Smooth muscle cell of the coronary artery (primary cell): ENCODE measurements at places on chromosomes 6 and 20. TPM values are rescaled to one million over a fixed set of nuclear protein-coding genes. Genes with fewer than 3 reads are reported as not detected.

The CYP24A1 gene
- total RNA-seq, result 0.60 and 0.94 TPM in 2 replicates

The BHLHE23 gene
- total RNA-seq, result not detected in 2 replicates

The SLC17A2 gene
- not detected in 2 replicates for total RNA-seq

The POU3F2 gene
- not detected in 2 replicates for total RNA-seq

The GMDS gene
- total RNA-seq, result 3.6 and 8.9 TPM in 2 replicates

The TMEM14B gene
- total RNA-seq, result 43.2 and 66.3 TPM in 2 replicates

The ZMYND8 gene
- total RNA-seq, result 6.2 and 9.8 TPM in 2 replicates

The TCF15 gene
- total RNA-seq, result 0.12 TPM in 1 of 2 replicates, not detected in the other

The TSHZ2 gene
- total RNA-seq, result under 0.01 and 15.3 TPM in 2 replicates

The LKAAEAR1 gene
- not detected in 2 replicates for total RNA-seq

The WFDC8 gene
- total RNA-seq, result not detected in 2 replicates

The RAB32 gene
- 37.9 and 108 TPM in 2 replicates for total RNA-seq

The MTFR2 gene
- total RNA-seq, result 0.23 and 1.1 TPM in 2 replicates

The THBS2 gene
- 1,023 and 3,001 TPM in 2 replicates for total RNA-seq

The POM121L2 gene
- total RNA-seq, result not detected in 2 replicates

The EIF2S2 gene
- total RNA-seq, result 56.3 and 116 TPM in 2 replicates

The SMIM26 gene
- 89.1 and 194 TPM in 2 replicates for total RNA-seq

The LYRM4 gene
- total RNA-seq, result 22.5 and 31.9 TPM in 2 replicates

The MEI4 gene
- not detected in 2 replicates for total RNA-seq

The GCLC gene
- 8.4 and 11.0 TPM in 2 replicates for total RNA-seq

The NR2E1 gene
- not detected in 2 replicates for total RNA-seq

The MYH7B gene
- total RNA-seq, result under 0.01 and 0.47 TPM in 2 replicates

The RSPH4A gene
- total RNA-seq, result under 0.01 and 0.08 TPM in 2 replicates

The FAM217A gene
- not detected in 2 replicates for total RNA-seq

The BPI gene
- total RNA-seq, result 0.12 and 0.30 TPM in 2 replicates

The PCNA gene
- 89.8 and 106 TPM in 2 replicates for total RNA-seq

The CASS4 gene
- total RNA-seq, result 0.12 and 0.38 TPM in 2 replicates

The TRIM15 gene
- total RNA-seq, result not detected in 2 replicates

The KHDC1L gene
- total RNA-seq, result not detected in 2 replicates

The TRIM27 gene
- 38.4 and 54.9 TPM in 2 replicates for total RNA-seq

The HLA-DQB1 gene
- total RNA-seq, result not detected in 2 replicates

The DOK5 gene
- 21.9 and 28.4 TPM in 2 replicates for total RNA-seq

The TBC1D32 gene
- total RNA-seq, result 7.7 and 13.8 TPM in 2 replicates

The ADTRP gene
- 2.0 and 10.9 TPM in 2 replicates for total RNA-seq

The CST2 gene
- total RNA-seq, result not detected in 2 replicates

The SIM1 gene
- 1.6 TPM in 1 of 2 replicates, not detected in the other for total RNA-seq

The MBOAT1 gene
- 1.3 and 5.3 TPM in 2 replicates for total RNA-seq

The STX11 gene
- 0.35 and 1.7 TPM in 2 replicates for total RNA-seq

The TRIM31 gene
- total RNA-seq, result 0.12 TPM in 1 of 2 replicates, not detected in the other

The FRK gene
- total RNA-seq, result 0.47 and 2.0 TPM in 2 replicates

The NRSN1 gene
- total RNA-seq, result not detected in 2 replicates

The FARS2 gene
- total RNA-seq, result 27.1 and 39.8 TPM in 2 replicates

The GSTA2 gene
- total RNA-seq, result not detected in 2 replicates

The APOBEC2 gene
- total RNA-seq, result not detected in 2 replicates

The GUCA1A gene
- 0.45 TPM in 1 of 2 replicates, not detected in the other for total RNA-seq

The GINS1 gene
- 1.3 and 3.2 TPM in 2 replicates for total RNA-seq

The HDGFL1 gene
- total RNA-seq, result not detected in 2 replicates

The GNMT gene
- 0.15 TPM in 1 of 2 replicates, not detected in the other for total RNA-seq

The LHFPL5 gene
- total RNA-seq, result not detected in 2 replicates

The CDS2 gene
- 19.5 and 28.8 TPM in 2 replicates for total RNA-seq

The TCP11 gene
- total RNA-seq, result 0.15 TPM in 1 of 2 replicates, not detected in the other

The OR12D3 gene
- not detected in 2 replicates for total RNA-seq

The KCNK16 gene
- not detected in 2 replicates for total RNA-seq

The C6orf163 gene
- total RNA-seq, result 0.83 and 0.94 TPM in 2 replicates

The XKR7 gene
- total RNA-seq, result not detected in 2 replicates
